Central memory CD4-positive, alpha-beta T cell (primary cell): ENCODE measurements at places on chromosomes 6 and 20.

DNA sequence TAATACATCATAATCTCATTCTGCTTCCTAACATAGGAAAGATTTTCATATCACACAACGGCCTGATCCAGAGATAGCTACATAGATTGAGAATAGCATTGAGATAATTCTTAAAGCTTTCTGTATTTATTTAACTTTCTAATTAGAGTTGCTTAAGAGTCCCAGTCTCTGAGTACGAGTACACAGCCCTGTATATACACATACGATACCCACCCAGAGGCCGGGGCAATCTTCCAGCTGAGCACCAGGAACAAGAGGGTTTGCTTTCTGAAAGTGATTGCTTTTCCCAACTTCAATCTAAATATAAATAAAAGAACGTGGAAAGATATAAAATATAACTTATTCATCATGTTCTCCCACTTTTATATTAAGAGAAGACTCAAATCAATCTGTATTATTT is 313.8 kb downstream of the COL12A1 start:
- DNase-seq, result no peak

- no peak for DNase-seq
Observed at GRCh38 chr6:11460001-11460668, 77.4 kb upstream of the TMEM170B start.

DNA sequence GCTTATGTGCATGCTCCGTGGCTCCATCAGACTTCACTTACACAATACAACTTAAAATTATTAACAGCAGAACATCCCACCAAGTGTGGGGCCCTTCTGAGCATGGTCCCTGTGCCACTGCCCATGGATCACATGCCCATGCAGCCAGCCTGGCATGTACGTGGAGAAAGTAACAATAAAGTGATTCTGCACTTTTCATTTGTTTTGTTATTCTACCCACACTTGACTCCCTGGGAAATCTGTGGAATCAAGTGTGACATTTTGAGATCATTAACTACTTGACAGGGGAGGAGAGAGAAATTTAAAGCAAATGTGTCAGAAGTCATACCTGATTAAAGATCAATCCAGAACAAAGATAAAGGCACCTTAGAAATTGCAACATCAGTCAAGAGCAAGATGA is 112.0 kb downstream of the ISM1 start:
- no peak for DNase-seq

- DNase-seq, result no peak
Observed at GRCh38 chr6:68675548-68675947, 40.5 kb downstream of the ADGRB3 start.

DNA sequence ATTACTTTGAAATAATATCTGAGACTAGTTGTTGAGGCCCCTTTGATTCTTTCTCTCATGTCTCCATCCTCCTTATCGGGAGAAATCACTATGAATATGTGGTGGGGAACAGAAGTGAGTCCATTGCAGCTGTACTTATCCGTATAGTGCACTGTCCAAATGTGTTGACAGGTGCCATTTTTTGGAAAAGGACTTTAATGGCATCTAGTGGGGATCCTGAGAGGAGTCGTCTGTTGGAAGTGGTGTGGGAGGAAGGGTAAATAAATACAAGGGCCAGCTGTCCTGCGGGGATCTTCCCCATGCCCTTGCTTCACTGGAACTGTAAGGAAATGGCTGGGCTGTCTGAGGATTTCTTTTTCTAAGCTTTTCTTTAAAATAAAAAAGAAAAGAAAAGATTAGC is 19.4 kb downstream of the TPX2 start:
- DNase-seq, result no peak

DNA sequence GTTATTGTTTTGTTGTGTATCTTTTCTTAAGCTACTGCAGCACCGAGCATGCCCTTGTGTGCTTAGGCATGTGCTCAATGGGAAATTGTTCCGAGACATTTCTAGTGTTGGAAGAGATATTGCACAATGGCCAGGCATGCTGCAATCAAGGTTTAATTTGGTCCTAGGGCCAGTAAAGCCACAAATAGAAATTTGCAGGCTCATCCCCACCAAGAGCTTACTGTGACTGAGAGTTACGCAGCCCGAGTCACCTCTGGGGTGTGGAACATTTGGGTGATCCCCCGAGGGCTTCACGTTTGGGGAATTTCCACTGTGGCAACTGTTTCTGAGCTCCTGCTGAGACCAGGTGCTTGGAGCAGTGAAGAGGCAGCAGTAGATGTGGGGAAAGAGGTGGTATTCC is 65.8 kb downstream of the ADTRP start:
- DNase-seq, result no peak

- DNase-seq, result no peak
Observed at GRCh38 chr20:33693289-33693688, 7.1 kb upstream of the E2F1 start.

DNA sequence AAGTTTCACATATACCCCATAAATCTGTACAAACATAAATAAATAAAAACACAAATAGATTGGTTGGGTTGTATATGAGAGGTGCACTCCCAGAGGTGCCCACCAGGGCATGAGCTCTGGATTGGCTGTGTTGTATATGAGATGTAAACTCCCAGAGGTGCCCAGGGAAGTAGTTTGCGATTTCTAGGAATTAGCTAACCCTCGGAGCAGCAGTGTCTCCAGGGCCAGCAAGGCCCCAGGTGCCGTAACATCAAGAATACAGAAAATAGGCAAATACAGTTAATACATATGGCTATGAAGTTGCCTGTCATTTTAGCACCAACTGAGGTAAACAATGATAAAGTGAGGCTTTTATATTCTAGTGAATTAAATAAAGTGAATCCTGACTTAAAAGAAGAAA is 5.4 kb upstream of the GINM1 start:
- DNase-seq, result no peak

- no peak for DNase-seq
Observed at GRCh38 chr6:30981942-30982772, 1.4 kb upstream of the MUC21 start.

GRCh38 chr20:38726804-38727606 is 2.7 kb downstream of the SLC32A1 start:
- DNase-seq, result peak; percentile 32
